ENCODE measurements at places on chromosomes 5 and 9.

GRCh38 chr5:43007246-43007910 lies 32.7 kb downstream of the ANXA2R start:
- DNase-seq: peak; percentile 73

DNA sequence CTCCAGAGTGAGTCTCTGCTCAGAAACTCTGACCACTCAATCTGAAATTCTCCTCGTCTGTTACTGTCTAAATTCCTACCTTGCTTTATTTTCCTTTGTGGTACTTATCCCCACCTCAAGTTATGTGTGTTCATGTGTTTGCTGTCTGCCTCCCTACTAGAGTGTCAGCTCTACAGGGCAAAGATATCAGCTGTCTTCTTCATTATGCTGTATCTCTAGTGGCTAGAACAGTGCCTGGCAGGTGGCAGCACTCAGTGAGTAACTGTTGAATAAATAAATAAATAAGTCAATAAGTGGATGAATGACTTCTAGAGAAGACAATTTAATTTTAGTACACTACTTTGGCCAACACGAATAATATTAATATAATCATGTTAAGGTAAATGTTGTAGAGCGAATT lies 92.3 kb downstream of the BOD1 start:
- no peak for DNase-seq

GRCh38 chr5:112174959-112175594 lies 244.0 kb downstream of the EPB41L4A start:
- DNase-seq: no peak

- no peak for DNase-seq
These were observed 100.0 kb downstream of the GDNF start for GRCh38 chr5:37739817-37740261.

DNA sequence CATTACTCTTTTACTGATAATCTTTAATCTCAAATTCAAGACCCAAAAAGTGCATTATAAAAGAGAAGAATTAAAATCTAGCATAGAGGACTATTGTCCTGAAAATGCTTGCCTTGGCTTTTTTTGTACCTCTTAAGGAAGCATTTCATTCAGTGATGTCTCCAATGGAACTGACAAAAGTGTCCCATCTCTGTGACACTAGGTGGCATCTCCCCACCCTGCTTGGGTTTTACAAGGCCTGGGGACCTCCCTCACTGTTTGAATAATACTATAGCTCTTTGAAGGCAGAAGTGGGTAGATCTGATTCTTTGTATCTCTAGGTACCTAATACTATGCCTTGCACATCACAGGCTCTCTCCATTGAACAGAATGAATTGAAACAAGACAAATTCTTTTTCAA lies 180.6 kb downstream of the EPB41L4A start:
- DNase-seq: no peak

GRCh38 chr5:95728494-95729114 lies 2.5 kb upstream of the RHOBTB3 start:
- no peak for DNase-seq

- no peak for DNase-seq
These were observed 9.1 kb upstream of the IRF1 start for GRCh38 chr5:132499440-132500243.

DNA sequence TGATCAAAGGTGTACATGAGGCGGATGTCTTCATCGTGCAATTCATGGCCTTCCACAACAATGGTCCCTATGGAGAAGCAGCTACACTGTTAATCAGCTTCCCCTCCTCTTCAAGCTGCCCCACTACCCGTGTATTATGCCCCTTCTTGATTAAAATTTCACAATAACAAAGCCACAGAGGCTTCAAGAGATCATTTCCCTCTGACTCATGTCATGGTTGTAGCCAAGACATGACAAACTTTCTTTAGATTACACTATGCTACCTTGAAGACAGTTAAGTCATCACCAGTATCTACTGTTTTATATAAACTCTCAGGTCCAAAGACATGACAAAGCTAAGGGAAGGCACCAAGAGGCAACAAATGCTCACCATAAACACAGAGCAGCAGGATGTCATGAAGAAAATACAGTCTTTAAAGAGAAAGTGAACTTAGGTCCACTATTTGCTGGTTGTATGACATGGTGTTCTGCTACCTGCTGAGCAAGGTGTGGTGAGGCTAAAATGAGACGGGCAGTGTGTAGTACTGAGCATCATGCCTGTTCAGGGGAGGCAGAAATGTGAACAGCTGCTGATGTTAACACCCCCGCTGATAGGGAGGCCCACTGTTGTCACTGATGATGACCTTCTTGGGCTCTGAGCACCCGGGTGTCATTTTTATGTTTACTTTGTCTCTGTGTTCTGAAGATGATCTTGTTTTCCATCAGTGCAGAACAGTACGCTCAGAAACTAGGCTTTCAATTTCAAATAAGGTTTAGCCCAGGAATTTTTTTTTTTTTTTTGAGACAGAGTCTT lies 48.3 kb downstream of the IARS1 start:
- DNase-seq: no peak

GRCh38 chr5:87313216-87313615 lies 45.5 kb downstream of the RASA1 start:
- DNase-seq: no peak

GRCh38 chr5:173420108-173420507 lies 91.9 kb upstream of the STC2 start:
- no peak for DNase-seq

- no peak for DNase-seq
These were observed 282.3 kb downstream of the EPB41L4A start for GRCh38 chr5:112136773-112137172.

DNA sequence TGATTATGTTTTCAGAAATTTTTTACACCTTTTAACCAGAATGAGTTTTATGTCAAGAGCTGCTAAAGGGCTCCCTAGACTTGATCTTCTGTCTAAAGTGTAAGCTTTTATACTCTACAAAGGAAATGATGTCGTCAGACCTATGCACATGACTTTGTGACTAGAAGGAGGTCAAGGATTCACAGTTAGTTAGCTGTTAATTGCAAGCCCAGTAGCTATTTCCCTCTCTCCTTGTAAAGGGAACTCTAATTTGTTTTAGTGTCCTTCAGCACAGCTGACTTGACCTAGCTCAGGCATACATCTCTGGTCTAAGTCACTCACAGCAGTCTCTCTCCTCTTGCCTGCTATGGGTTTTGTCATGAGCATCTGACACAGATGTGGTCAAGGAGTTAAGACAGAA lies 173.5 kb upstream of the NREP start:
- DNase-seq: no peak

GRCh38 chr9:114072184-114073140 lies 5.6 kb downstream of the AMBP start:
- DNase-seq: peak; percentile 76

GRCh38 chr9:75885652-75886051 lies 4.8 kb upstream of the PCSK5 start:
- no peak for DNase-seq

- no peak for DNase-seq
These were observed 509.4 kb downstream of the BNC2 start for GRCh38 chr9:16361118-16361517.

GRCh38 chr5:143014017-143014651 lies 244.0 kb downstream of the ARHGAP26 start:
- DNase-seq: no peak

DNA sequence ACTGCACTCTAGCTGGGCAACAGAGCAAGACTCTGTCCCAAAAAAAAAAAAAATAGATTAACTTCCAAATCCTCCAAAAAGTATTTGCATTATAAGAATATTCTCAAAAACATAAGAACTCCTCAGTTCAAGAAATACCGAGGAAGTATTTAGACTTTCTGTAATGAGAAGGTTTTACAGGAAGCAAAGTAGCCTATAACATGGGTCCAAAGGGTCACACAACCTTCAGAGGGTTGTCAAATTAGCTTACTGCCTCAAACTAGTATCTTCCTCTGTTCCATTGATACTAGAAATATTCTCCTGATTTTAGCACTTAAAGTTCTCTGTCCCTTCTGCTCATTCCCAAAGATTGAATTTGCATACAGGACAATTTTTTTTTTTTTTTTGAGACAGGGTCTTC lies 121.9 kb downstream of the INVS start:
- no peak for DNase-seq

DNA sequence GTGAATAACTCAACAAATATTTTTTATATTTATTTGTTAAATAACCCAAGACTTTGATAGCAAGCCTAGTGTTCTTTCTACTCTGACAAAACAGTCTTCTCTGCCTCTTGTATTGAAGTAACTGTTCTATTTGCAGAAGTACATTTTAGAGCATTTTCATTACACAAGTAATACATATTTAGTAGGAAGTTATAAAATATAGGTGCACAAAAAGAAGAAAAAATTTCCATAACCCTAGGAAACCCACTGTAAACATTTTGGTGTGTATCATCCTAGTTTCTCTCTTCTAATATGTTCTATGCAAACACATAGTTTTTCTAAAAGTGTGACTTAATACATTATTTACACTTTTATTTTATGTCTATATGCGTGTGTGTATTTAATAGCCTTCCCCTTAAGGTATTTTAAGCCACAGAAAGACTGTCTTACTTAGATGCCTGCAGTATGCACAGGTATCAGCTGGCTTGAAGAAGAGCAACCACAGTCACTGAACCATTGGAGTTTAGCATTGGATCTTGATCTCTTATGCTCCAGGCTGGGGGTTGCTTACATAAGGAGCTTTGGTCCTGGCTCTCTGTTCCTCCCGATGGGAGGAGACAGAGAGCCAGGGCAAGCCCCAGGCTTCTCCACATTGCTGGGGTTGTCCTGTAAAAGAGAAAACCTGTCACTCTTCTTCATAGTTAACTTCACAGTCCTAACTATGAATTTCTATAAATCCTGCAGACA lies 3.8 kb downstream of the SELENOP start:
- DNase-seq: no peak

- no peak for DNase-seq
These were observed 93.9 kb downstream of the GRIA1 start for GRCh38 chr5:153584126-153584959.

- no peak for DNase-seq
These were observed 149.5 kb upstream of the PHYKPL start for GRCh38 chr5:178381921-178382695.

- no peak for DNase-seq
These were observed at the start of gene HSDL2 for GRCh38 chr9:112380102-112380824. Gene HSDL2, plus strand, starts transcription at chr9:112380108. Its CDS starts 56 bp downstream, at chr9:112380164.

DNA sequence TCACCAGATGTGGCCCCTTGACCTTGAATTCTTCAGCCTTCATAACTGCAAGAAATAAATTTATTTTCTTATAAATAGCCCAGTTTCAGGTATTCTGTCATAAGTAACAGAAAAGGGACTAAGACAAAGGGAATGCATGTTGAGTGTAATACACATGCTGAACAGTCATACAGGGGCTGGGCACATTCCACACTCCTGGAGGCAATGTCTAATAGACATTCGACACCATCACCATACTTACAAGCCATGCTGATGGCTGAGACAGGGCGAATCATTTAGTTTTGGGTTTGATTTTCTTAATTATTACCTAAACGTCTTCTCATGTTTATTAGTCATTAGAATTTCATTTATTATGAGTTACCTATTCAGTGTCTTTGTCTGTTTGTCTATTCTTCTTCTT lies 68.5 kb downstream of the TENT4A start:
- DNase-seq: no peak

GRCh38 chr5:77651343-77651742 lies 12.8 kb upstream of the OTP start:
- no peak for DNase-seq

- no peak for DNase-seq
These were observed 16.4 kb upstream of the PDCD1LG2 start for GRCh38 chr9:5493679-5494511.

DNA sequence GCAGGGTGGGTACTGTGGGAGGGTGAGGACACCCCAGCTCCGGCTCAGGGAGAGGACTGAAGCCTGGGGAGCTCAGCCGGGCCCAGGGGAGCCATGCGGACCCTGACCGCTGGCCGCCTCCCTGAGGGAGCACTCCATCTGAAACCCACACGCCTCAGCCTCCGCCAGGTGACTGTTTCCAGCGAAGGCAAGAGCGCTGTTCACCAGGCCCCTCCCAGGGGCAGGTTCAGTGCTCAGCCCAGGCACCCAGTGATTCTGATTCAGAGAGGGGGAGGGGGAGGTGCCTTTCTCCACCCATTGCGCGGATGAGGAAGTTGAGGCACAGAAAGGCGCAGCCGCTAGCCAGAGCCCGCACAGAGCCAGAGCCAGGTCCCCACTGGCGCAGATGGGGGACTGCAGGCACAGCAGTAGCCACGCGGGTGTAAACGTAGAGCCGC lies 27.0 kb downstream of the ADGRD2 start:
- no peak for DNase-seq

DNA sequence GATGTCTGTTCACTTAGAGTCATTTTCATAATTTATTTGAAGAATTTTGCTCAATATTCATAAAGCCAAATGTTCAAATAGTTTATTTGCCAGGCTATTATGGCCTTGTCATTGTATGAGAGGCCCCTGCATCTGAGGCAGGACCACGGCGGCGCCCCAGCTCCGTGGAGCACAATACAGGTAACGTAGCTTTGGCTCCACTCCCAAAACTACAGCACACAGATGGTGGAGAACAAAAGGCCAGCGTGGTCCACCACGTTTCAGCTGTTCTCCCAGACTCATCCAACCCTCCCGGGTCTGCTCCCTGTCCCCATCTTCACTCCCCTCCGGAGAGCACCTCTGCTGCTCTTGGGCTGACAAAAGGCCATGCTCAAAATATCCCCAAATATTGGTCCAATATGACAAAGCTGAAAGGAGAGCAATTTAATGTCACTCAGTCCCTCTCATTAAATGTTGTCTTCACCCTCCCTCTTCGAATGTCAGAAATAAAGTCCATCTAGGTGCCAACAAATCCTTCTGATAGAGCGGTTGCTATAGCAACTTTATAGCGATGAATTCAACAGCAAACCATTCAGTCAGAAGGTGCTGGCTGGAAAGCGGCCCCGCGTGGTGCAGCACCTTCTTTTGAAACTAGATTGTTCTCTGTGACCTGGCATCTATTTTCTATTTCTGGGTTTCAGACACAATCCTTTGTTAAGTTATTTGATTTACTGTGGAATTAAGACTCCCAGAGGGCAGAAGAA lies 504.3 kb downstream of the ARHGEF28 start:
- DNase-seq: no peak

GRCh38 chr5:143059976-143060765 lies 290.0 kb downstream of the ARHGAP26 start:
- DNase-seq: no peak

DNA sequence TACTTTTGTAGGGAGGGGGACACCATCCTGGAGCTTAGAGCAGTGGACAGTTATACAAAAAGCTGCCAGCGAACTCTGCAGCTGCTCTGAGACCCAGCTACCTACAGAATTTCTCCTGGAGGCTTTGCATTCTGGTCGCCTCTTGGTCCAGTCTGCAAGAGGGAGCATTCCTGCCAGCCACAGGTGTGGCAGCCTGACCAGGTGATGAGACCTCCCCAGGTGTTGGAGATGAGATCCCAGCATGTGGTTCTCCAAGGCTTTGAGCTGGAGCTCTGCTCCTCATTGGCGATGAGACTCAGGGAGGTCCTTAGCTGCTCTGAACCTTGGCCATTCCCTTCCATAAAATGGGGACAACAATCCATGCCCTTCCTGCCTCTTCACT lies 69.3 kb downstream of the RGS3 start:
- DNase-seq: no peak

GRCh38 chr5:151523335-151523734 lies 67.8 kb downstream of the FAT2 start:
- no peak for DNase-seq

Data from left lobe of liver (tissue), 2 donors.